ENCODE measurements at places on chromosomes 3 and 15. TPM values are rescaled to one million over a fixed set of nuclear protein-coding genes. Genes with fewer than 3 reads are reported as not detected.

DNA sequence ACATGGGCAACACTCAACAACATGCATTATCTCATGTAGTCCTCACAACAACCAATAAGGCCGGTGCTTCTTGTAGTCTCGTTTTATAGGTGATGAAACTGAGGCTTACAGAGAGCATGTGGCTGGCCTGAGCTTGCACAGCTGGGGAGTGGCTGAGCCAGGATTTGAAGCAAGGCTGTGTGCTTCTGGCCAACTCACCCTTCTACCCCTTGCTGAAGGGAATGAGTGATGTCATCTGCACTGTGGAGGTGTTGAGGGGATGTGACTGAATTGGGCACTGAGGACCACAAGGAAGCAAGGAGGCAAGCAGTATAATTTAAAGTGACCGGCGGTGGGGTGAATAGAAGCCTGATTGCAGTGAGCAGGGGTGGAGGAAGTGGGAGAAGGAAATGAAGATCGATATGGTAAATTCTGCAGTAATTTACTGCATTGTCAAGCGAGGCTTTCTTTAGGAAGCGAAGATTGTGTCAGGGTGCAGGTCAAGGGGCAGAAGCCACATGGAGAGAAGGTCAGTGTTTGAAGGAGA is 62.3 kb downstream of the MINAR1 start:
- no peak for DNase-seq

DNA sequence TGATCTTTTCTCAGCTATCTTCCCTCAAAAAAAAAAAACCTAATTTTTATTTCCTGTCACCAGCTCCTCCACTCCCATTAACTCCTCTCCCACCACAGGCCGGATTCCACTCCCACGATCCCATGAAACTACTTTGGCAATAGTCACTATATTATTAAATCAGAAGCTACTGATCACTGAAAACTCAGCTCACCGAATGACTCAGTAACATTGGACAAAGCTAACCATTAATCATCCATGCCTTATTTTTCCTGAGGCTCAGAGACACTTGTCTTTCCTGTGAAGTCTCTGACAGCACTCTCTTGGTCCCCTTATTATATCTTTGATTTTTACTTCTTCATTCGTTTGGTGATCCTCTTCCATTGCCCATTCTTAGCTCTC is 260.2 kb downstream of the CGGBP1 start:
- DNase-seq = no peak

- DNase-seq = no peak
Measured at GRCh38 chr3:113659101-113659541, 37.3 kb downstream of the USF3 start.

CCR8 gene
- not detected for total RNA-seq

PLSCR4 gene
- 7.6 TPM for total RNA-seq

DNA sequence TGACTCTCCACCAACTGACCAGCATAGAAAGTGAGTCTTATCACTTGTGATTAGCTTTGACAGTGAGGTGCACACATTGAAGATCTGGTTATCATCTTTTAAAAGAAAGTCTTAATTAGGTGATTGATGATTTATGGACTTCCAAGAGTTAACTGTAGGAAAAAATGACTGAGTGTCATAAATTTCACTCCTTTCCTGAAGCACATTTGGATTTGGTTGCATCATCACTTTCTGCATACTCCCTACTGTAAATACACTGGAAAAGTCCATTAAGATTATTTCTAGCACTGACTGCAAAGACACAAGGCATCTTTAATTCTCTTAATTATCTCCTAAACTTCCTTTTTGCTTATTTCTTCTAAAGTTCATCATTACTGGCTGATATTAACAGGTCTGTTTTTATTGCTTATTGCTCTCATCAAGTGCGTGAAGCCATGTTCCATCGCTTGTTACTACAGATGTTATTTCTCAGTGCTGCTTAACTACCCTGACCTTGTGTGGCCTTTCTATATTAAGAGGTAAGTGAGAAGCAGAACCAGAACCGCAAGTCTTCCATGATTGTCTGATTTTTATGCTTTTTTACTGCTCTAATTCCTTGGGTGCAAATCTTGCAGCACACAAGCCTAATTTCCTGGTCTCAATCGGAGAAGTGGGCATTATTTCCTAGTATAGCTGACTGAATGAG is 153.2 kb downstream of the MEIS2 start:
- DNase-seq = no peak

- DNase-seq = no peak
Measured at GRCh38 chr3:58683466-58683865, 16.9 kb upstream of the FAM3D start.

DNA sequence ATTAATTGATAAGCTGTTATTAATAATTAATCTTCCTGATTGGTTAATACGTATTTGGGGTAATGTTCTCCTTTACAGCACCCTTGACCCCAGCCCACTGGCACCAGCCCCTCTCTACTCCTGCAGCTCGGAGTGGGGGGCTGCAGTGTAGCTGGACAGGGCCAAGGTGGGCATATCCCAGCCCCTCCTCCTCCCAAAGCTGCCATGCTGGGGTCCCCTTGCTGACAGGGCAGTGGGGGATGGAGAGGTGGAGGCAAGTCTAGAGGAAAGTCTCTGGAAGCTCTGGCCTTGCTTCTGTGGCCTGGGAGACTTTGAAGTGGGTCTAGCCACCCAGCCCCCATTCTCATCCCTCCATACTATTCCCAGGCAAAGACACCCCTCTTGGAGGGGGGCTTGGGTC is 35.8 kb downstream of the HCN4 start:
- DNase-seq = no peak

DNA sequence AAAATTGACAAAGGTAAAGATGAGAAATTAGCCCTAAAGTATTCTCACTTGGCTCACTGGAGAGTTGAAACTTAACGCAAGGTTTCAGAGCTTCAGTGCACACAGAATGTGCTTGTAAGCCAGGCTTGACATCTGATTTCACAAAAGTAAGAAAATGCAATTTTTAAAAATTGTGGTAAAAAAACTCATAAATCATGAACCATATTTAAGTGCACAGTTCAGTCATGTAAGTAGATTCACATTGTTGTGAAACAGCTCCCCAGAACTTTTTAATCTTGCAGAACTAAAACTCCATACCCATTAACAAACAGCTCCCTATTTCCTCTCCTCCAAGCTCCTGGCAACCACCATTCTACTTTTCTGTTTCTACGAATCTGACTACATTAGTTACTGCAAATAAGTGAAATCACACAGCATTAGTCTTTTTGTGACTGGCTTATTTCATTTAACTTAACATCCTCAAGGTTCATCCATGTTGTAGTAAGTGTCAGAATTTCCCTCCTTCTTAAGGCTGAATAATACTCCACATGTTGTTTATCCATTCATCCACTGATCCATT is 14.5 kb downstream of the RTP3 start:
- no peak for DNase-seq

- DNase-seq = peak; percentile 90
Measured at GRCh38 chr3:138187296-138188012, at the start of gene ARMC8. TSS of gene ARMC8 (plus strand) at chr3:138187301. CDS start at chr3:138187555, 254 bp downstream.

P2RY12 gene
- 49.8 TPM for total RNA-seq

DNA sequence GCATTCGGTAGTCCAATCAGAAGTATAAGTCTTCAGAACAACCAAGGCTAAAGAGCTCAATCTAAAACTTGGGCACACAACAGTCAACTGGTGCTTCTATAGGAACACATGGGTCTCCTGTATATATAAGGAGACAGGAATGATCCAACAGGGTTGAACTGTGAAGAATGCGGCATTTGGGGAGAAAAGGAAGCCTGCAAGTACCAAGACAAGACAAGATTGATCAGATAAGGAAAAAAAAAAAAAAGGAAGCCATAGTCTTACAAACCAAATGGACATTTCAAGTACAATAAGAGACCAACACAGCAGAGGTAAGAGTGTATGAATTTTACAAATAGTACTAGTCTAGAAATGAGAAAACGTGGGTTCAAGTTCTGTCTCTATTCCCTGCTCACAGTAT is 6.5 kb downstream of the CPEB1 start:
- DNase-seq = no peak

POC1A gene
- 3.1 TPM for total RNA-seq

- no peak for DNase-seq
Measured at GRCh38 chr15:68232937-68233336, 3.4 kb upstream of the CLN6 start.

GRCh38 chr15:100252779-100253417 is 88.9 kb downstream of the ADAMTS17 start:
- no peak for DNase-seq

GRCh38 chr3:18099611-18100010 is 325.5 kb downstream of the SATB1 start:
- no peak for DNase-seq

- DNase-seq = no peak
Measured at GRCh38 chr3:99163314-99163713, 261.8 kb upstream of the DCBLD2 start.

CD276 gene
- total RNA-seq = 24.5 TPM

- no peak for DNase-seq
Measured at GRCh38 chr15:31847961-31848360, 182.4 kb upstream of the CHRNA7 start.

RARRES1 gene
- 1.4 TPM for total RNA-seq

DNA sequence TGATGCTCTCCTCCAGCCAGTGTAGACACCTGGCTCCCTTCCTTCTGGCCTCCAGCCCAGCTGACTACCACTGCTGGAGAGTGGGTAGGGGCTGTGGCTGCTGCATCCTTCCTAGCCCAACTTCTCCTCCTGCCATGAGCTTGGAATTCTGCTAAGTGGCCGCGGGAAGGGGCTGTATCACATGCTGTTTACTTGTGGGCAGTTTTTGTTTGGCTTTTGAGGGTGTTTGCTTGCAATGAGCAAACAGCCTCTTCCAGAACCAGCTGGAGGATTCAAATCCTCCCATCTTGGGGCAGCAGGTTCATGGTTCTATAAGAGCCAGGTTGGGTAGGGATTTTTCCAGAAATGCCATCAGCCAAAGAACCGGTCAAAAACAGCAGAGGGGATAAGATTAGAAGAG is 9.0 kb downstream of the GASK1A start:
- DNase-seq = no peak

DNA sequence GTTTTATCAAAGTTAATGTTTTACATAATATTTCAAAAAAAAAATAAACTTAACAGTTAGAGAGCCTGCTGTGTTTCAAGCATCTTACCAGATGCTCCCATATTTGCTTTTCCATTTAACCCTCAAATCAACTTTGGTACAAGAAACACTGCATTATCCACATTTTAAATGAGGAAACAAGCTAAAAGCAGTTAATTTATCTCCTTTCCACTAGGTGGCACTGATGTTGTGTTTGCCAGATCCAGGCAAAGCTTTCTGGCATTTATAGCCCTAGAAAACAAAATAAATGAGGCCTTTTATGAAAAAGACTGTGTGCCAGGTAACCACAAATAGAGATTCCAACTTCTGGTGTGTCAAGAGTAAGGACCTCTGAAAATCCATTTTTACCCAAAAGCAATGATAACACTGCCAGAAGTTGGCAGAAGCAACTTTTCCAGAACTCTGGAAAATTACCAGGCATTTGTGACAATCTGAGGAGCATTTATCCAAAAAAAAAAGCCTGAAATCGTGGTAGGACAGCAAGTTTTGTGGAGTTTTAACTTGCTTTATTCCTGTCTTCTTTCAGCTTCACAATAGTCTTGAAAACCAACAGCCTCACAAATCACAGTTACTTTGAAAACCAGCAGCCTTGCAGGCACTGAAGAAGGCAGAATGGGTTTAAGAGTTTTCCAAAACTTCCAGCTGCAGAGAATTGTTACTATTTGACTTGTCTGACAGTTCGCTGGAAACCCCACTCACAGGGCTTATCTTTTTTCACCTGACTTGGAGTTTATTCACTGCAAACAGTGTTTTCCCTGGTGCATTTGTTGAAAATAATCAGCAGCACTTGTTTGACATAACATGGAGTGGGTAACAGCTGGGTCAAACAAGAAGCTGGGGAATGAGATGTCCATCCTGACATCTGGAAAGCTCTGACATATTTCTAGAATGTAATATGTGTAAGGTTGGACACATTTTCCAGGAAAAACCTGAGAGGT is 9.2 kb downstream of the FAM162A start:
- DNase-seq = no peak

DNA sequence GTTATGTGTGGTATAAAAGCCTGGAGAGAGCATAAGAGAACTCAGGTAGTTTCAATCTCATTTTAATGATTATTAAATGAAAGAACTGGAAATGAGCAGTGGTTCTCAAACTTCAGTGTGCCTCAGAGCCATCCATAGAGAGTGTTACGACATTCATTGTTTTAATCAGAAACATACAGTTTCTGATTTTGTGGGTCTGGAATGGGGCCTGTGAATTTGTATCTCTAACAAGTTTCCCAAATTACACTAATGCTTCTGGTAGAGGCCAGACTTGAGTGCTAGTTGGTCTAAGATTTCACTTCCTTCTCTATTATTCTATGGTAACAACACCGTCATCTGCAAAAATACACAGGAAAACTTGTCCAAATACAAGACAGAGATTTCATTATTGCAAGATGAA is 292.0 kb upstream of the NECTIN3 start:
- no peak for DNase-seq

DNA sequence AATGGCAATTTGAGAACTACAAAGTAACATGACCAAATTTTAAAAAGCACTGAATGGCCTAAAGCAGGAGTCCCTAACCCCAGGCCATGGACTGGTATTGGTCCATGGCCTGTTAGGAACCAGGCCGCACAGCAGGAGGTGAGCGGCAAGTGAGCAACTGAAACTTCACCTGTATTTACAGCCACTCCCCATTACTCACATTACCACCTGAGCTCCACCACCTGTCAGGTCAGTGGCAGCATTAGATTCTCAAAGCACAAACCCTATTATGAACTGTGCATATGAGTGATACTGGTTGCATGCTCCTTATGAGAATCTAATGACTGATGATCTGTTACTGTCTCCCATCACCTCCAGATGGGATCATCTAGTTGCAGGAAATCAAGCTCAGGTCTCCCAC is 48.8 kb downstream of the SENP7 start:
- DNase-seq = no peak

DNA sequence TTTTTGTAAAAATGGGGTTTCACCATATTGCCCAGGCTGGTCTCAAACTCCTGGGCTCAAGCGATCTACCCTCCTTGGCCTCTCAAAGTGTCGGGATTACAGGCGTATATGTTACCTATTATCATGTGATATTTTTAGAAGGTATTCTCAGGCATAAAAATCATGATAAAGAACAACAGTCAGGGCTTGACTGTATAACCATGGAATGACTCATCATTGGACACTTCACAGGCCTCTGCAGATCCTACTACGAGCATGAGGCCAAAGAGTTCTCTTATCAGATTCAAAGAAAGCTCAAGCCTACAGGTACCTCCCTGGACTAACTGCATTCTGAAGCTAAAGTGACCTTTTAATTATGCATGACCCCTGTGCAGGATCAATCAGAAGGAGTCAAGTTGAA is 91.7 kb upstream of the PRICKLE2 start:
- no peak for DNase-seq

- no peak for DNase-seq
Measured at GRCh38 chr15:50996641-50997040, 88.2 kb downstream of the AP4E1 start.
